ENCODE measurements at places on chromosomes 7 and 10.
A peak's percentile ranks its signal among the peaks of the same experiment; 100 is the strongest.

GRCh38 chr10:95832216-95833041 is 75.3 kb upstream of the CC2D2B start:
- no peak for DNase-seq

DNA sequence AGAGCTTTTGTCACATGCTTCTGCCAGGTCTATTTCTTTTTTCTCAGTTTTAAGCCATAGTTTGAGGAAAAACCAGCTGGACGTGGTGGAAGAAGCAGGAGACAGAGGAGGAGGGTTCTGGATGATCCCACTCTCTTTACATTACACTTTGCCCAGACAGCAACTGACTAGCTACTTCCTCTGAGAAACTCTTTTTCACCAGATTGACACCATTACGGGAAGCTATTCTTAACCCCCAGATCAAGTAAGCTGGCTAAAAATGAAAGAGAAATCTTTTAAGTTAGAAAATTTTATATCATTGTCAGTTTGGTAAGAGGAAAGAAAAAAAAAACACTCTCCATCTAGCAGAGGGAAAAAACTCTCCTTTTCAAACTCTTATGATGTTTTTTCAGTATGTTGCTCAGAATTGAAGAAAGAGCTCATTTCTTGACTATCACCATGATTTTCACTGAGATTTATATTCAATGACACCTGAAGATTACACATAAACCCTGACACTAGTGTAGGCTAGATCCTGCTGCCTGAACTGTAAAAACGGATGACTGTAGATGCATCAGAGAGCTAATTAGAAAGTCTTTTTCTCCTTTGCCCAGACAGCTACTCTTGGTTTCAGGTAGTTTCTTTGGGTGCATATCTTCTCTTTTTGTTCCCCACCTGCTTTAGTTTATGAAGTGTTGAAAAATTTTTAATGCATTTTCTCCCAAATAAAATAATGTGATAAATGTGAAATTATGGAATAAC is 203.1 kb downstream of the TFEC start:
- DNase-seq, result no peak

- DNase-seq, result no peak
Measured at GRCh38 chr7:55483046-55483445, 89.3 kb downstream of the VOPP1 start.

- DNase-seq, result no peak
Measured at GRCh38 chr10:74867351-74867750, 41.0 kb downstream of the KAT6B start.

- DNase-seq, result no peak
Measured at GRCh38 chr10:71455035-71455434, 58.3 kb downstream of the CDH23 start.

GRCh38 chr10:98470850-98471249 is 24.1 kb upstream of the HPS1 start:
- no peak for DNase-seq

DNA sequence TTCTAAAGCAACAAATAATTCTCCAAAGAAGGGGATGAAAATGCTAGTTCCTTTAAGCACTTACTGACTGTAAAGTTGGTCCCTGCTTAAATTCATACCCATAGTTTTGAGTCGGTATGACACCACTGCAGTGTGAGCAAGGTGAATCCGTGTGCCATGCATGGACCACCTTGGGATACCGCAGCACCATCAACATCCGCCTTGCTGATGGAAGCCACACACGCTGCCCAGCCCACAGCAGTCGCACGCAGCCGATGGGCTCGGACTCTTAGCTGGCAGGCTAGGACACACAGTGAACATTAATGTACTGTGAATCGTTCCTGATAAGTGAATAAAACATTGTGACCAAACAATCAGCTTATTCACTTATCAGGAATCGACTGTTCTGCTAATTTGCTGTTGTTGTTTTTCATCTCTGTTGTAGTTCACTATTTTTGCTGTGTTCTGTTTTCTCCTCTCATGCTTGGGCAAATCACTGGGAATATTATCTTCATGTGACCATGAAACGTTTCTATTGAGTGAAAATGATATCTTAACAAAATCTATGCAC is 275.5 kb downstream of the USP6NL start:
- DNase-seq, result no peak

DNA sequence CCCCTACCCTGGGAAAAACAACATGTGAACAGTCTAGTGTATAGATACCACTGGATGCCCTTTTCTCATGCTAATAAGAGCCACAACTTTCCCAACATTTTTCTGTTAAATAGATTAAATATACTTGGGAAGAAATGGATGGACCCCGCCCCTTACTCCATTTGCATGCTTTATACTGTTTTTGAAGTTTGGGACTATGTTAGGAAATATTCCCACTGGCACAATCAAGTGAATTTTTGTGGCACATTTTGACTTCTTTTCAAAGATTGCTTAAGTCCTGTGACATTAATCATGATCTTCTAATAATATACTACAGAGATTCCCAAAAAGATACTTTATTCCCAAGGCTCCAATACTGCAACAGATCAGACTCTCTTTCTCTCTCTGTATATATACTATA is 216.6 kb downstream of the TWIST1 start:
- DNase-seq, result no peak

GRCh38 chr7:6251653-6252052 is 20.8 kb downstream of the CYTH3 start:
- DNase-seq, result no peak

- no peak for DNase-seq
Measured at GRCh38 chr7:99665312-99666012, 14.3 kb downstream of the CYP3A5 start.

- DNase-seq, result no peak
Measured at GRCh38 chr10:15793664-15794063, 66.6 kb downstream of the MINDY3 start.

DNA sequence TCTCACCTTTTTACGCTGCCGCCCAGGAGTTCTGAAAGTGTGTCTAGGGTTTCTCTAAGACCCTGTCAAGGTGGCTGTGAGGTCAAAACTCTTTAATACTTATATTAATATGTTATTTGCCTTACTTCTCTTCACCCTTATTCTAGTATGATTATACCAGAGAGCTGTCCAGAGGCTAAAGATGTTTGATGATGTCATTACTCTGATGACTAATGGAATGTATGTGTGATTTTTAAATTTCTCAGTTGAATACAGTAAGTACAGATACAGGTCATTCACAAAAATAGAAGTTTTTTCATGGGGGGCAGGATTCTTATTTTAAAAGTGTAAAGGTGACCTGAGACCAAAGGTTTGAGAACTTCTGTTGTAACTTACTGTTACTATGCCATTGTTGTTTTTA is 150.6 kb upstream of the FOXP2 start:
- no peak for DNase-seq

DNA sequence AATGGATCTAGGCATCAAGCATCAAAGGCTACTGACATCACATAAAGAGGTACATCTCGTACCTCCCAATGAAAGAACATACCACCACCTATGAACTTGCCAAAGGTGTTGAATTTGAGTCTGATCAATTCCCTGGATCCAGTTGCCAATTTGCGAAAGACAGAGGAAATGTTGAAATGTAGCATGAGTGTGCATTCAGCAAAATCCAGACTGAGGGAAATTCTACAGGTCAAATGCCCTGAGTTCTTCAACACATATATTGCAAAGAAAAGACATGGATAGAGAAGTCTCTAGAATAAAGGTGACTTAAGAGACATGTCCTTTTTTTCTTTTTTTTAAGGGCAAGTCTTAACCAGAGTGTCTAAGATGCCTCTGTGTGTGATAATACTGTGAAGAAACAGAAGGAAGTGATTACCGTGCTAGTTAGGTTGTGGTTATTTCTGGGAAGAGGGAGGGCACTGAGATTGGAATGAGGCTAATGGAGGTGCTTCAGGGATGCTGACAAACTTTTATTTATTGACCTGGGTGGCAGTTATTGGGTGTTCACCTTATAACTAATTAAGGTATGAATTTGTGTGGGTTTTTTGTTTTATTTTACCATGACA is 128.7 kb downstream of the SAMD9 start:
- peak; percentile 5 for DNase-seq

DNA sequence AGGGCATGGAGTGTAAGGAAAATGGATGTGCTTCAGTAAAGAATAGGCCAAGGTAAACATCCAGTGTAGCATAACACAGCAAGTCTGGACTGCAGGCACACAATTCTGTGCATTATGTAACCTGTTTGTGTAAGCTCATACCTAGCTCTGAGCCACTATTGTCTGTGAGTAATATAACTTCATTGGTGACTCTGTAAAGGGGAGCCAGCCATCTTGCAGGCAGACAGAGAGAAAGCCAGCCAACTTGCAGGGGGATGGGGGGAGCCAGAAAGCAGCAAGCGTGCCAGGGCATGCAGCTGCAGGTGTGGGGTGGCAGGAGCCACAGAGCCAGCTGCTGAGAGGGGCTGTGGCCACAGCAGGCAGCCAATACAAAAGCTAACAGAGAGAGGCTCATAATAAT is 449.2 kb downstream of the IPMK start:
- DNase-seq, result no peak

DNA sequence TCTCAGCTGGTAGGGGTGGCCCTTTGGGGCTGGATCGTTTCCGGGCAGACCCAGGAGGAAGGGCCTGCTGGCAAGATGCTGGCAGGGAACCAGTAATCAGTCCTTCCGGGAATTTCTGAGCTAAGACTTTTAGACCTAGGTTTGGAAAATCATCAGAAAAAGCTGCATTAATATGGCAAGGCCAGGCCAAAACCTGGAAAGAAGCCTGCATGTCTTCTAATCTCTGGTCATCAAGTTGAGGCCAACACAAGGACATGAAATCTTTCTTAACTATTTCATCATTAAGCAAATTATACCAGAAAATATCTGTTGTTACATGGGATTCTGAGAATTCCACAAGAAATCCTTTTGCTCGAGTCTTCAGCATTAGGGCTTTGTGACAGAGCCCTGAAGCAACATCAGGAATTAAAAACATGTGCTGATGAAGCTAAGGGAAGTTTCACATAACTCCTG is 19.9 kb downstream of the CPA1 start:
- DNase-seq, result peak; percentile 95

GRCh38 chr7:378041-378420 is 88.1 kb downstream of the FOXL3 start:
- DNase-seq, result no peak

- DNase-seq, result no peak
Measured at GRCh38 chr10:64261676-64262075, 740.5 kb downstream of the REEP3 start.

- DNase-seq, result no peak
Measured at GRCh38 chr10:89351412-89351779, 23.6 kb downstream of the IFIT3 start.

- DNase-seq, result no peak
Measured at GRCh38 chr10:10294881-10295529, 722.7 kb upstream of the CELF2 start.

GRCh38 chr7:6375348-6376101 is 72.2 kb downstream of the DAGLB start:
- no peak for DNase-seq

DNA sequence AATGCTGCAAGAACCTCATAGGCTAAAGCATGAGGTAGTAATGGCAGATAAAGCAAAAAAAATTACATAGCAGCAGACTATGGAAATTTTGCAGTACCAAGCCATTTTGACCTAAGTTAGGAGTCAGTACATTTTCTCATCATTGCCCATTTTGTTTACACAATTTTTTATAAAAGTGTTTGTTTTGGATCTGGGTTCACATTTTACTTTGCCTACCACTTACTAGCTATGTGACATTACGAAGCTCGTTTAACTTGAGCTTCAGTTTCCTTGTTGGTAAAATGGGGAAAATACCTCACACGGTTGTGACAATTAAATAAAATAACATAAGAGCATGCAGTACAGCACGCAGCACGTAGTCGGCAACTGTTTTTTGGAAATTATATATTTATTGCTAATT is 99.6 kb downstream of the ADD3 start:
- DNase-seq, result no peak

- DNase-seq, result no peak
Measured at GRCh38 chr7:130740606-130741005, 6.6 kb upstream of the KLF14 start.

- no peak for DNase-seq
Measured at GRCh38 chr10:121681997-121682687, 83.9 kb upstream of the FGFR2 start.

DNA sequence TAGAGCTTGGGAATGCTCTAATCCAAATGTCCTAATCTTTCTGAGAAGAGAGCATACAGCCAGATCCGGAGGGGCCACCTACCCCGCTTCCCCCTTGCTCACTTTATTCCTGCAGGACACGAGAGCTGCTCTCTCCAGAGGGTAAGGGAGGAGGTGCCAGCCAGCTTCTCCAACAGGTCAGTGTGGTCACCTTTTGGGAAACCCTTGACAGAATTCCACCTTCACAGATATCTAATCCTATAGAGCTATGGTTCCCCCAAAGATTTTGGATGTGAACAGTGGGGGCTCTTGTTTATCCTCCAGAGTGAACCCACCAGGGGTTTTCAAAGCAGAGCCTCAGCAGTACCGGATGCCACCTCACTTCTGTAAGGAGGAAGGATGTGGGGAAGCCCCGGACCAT is 34.6 kb upstream of the C10orf90 start:
- no peak for DNase-seq

DNA sequence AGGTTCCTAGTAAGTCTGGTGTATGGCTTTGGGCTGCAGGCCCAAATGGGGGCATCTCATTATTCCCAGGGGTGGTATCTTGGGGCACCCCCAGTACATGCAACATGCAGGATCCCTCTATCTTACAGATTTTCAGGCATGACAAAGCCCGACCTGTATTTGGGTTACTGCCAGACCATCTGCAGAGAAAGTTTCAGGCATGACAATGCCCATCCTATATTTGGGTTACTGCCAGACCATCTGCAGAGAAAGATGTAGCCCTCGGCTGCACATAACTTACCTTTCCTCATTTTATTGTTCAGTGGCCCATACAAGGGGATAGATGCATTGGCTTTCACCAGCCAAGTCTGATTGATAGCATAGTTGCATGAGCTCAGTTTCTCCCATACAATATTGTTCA is 112.2 kb upstream of the RAB18 start:
- no peak for DNase-seq

DNA sequence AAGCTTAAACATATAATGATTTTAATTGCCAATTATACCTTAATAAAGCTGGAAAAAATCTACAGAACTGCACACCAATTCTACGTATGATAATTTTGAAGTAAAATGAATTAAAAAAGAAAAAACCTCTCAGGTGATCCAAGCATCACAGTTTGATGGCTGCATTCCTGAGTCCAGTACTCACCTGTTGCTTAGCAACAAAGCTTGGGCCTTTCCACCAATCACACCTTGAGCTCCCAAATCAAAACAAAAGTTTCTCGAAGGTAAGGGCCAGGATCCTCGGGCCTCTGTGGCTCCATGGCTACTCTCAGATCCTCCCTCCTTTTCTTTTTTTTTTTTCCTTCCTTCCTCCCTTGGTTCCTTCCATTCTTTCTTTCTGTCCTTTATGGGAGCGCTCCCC is 137.2 kb upstream of the PCBD1 start:
- no peak for DNase-seq

GRCh38 chr7:117942780-117943179 is 69.5 kb upstream of the CTTNBP2 start:
- no peak for DNase-seq

GRCh38 chr7:4800487-4800886 is 25.1 kb downstream of the AP5Z1 start:
- no peak for DNase-seq

GRCh38 chr7:130904792-130905191 is 170.8 kb upstream of the KLF14 start:
- DNase-seq, result no peak
